ENCODE measurements at places on chromosomes 12 and 14.
A peak's percentile ranks its signal among the peaks of the same experiment; 100 is the strongest.

DNA sequence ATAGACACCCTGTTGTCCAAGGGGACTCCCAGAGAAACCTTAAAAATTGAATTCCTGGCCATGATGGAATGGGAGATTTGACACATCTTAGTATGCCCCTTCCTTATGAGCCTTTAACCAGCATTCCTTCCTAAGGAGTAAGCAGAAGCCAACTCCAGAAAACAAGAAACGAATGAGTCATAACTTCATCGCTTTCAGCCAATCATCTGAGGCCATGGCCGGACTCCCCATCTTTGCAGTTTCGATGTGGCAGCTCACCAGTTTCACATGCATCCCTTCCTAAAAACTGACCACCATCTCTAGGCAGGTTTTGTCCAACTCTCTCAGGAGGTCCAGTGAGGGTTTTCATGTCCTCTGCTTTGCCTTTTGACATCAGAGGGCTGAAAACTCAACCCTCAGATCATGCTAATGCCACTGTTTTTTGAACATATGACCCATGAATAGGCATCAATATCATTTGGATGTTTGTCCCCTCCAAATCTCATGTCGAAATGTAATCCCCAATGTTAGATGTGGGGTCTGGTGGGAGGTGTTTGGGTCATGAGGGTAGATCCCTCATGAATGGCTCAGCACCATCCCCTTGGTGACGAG, 19.9 kb downstream of the DAAM1 start:
- no peak for DNase-seq

DNA sequence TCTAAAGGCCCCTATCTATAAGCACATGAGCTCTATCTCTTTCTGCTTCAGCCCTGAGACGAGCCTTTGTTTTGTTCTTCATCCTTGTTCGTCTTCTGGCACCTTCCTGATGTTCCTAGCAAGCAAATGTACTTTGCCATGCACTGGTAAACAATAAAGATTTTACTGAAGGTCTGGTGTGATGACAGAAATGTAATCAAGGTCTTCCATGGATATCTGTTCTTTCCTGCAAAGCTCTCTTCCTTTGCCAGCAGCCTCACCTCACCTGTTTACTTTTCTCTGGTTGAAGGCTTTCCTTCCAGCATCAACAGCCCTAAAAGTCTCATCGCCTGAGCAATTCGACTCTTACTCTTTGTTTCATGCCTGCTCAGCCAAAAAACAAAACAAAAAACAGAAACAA, 330.3 kb downstream of the PCNX1 start:
- no peak for DNase-seq

DNA sequence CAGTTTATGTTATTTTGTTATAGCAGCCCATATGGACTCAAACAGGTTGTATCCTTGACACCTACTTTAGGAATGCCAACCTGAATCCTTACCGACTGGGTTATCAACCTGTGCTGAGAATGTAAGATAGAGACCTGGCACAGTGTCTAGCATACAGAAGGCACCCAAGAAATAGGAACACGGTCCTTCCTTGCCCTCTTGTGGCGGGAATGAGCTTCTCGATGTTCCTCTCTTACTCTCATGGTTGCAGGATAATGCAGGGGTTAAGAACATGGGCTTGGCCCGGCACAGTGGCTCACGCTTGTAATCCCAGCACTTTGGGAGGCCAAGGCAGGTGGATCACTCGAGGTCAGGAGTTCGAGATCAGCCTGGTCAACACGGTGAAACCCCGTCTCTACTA, 6.5 kb downstream of the C12orf43 start:
- peak; percentile 14 for DNase-seq

GRCh38 chr14:90795744-90796143, 20.5 kb downstream of the TTC7B start:
- DNase-seq, result no peak

- no peak for DNase-seq
These were observed 40.1 kb downstream of the PDZRN4 start for GRCh38 chr12:41228066-41228820.

All from NCI-H2081 (cell line).